NCI-H2171 (cell line): ENCODE measurements at places on chromosomes 11 and 22.
A peak's percentile ranks its signal among the peaks of the same experiment; 100 is the strongest.

GRCh38 chr11:118705791-118706545 lies 26.5 kb upstream of the TREH start:
- DNase-seq: no peak

DNA sequence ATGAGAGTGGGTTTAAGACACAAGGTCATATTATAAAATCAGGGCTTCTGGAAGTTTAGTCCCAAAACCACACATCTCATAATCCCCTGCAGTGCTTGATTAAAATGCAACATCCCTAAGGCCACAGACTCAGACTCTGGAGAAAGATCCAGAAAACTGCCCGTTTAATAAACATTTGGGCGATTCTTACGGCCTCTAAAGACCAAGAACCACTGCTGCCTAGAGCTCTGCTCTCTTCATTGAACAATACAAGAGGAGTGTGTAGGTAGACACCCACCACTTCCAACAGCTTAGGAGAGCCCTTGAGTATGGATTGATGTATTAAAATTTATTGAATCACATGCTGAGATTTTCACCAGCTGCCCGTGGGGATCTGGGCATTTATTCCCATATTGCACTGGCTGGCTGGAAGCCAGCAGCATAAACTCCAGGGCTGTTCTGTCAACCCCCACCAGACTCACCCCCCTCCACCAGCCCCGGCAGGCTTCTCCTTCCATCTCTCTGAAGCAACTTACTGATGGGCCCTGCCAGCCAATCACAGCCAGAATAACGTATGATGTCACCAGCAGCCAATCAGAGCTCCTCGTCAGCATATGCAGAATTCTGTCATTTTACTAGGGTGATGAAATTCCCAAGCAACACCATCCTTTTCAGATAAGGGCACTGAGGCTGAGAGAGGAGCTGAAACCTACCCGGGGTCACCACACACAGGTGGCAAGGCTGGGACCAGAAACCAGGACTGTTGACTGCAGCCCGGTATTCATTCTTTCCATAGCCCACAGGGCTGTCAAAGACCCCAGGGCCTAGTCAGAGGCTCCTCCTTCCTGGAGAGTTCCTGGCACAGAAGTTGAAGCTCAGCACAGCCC lies 749 bp upstream of the BEST1 start:
- peak; percentile 53 for DNase-seq

GRCh38 chr11:114362958-114363357 lies 37.4 kb downstream of the C11orf71 start:
- no peak for DNase-seq

- DNase-seq: no peak
These were observed 21.2 kb downstream of the SYT13 start for GRCh38 chr11:45264839-45265515.

- no peak for DNase-seq
These were observed 3.8 kb downstream of the FJX1 start for GRCh38 chr11:35622070-35622469.

DNA sequence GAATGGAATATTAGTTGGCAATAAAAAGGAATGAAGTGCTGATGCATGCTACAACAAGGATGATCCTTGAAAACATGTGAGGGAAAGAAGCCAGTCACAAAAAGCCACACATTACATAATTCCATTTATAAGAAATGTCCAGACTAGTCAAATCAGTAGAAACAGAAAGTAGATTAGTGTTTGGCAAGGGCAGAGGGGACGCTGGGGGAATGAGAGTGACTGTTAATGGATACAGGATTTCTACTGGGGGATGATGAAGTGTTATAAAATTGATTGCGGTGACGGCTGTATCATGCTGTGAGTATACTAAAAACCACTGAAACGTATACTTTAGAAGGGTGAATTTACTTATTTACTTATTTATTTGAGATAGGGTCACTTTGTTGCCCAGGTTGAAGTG lies 57.9 kb downstream of the C11orf58 start:
- no peak for DNase-seq

DNA sequence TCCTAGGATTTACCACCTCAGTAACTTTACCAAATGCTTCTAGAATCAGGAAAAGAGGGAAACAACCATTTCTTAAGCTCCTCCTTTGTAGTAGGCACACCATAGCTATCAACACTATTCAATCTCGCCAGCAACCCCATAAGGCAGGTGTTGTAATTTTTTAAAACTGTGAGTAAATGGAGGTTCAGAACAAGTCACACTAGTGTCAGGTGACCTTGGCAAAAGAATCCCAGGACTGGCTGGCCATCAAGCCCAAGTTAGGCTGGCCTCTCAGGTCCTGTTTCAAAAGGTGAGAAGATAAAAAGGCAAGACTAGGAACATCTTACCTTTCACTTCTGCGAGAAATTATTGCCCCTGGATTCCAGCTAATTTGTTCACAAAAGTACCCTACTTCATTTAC lies 713 bp downstream of the TOP3B start:
- no peak for DNase-seq

DNA sequence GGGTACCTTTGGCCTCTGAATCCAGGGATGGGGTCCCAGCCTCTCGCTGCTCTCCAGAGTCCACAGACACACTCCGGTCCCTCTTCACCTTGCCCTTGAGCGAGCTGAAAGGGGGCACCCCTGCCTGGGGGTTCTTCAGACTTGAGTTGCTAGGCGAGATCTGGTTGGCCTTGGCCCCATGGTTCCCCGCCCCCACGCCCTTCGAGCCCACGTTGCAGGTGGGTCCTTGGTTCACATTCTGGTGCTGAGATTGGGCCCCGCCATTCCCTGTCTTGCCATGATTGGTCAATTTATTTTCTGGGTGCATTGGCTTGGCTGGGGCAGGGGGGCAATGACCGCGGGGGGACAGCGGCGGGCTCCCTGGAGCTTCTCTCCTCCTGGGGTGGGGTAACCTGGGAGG lies 17.5 kb downstream of the BCL9L start:
- no peak for DNase-seq

DNA sequence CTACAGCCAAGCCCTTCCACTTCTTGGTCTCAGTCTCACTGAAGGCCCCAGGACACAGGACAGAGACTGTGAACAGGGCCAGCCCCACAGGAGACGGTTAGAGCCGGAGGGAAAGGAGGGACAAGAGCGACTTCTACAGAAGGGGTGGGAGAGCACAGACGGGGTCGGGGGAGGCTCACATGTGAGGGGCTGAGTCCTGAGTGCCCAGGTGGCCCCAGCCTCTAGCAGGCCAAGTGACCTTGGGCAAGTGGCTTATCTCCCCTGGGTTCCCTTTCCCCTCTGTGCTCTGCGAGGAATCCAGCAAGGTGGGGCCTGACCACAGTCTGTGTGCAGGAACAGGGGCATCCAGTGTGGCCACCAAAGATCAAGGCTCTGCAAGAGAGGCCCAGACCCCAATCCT lies 102.6 kb upstream of the LMO1 start:
- DNase-seq: no peak

GRCh38 chr11:73398132-73398526 lies 21.9 kb downstream of the RELT start:
- no peak for DNase-seq

- DNase-seq: peak; percentile 20
These were observed 40.3 kb upstream of the TSKU start for GRCh38 chr11:76742902-76743301.

GRCh38 chr11:46363031-46363407 lies 15.8 kb downstream of the DGKZ start:
- no peak for DNase-seq

GRCh38 chr11:34044664-34045485 lies 6.7 kb upstream of the CAPRIN1 start:
- no peak for DNase-seq

GRCh38 chr22:41660416-41660815 lies 28.3 kb downstream of the SNU13 start:
- DNase-seq: no peak

- no peak for DNase-seq
These were observed 21.4 kb downstream of the RELT start for GRCh38 chr11:73397468-73398131.

DNA sequence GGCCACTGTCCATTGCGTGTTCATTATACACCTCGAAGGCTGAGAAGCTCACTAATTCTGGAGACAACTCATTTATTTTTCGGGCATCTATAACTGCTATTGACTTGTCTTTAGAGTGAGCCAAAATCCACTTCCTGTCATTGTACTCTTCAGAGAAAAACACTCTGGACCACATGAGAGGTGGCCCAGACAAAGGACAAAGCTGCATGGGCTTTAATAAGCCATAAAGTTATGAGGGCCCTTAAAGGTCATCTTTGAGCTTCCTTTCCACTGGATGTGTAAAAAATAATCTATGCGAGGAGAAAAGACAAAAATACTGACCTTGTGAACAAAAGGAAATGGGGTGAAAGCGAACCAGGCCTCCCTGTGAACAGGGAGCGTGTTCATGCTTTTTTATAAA lies 63.5 kb upstream of the ZC3H12C start:
- no peak for DNase-seq

- no peak for DNase-seq
These were observed 516.2 kb downstream of the TBC1D22A start for GRCh38 chr22:47278655-47279054.

DNA sequence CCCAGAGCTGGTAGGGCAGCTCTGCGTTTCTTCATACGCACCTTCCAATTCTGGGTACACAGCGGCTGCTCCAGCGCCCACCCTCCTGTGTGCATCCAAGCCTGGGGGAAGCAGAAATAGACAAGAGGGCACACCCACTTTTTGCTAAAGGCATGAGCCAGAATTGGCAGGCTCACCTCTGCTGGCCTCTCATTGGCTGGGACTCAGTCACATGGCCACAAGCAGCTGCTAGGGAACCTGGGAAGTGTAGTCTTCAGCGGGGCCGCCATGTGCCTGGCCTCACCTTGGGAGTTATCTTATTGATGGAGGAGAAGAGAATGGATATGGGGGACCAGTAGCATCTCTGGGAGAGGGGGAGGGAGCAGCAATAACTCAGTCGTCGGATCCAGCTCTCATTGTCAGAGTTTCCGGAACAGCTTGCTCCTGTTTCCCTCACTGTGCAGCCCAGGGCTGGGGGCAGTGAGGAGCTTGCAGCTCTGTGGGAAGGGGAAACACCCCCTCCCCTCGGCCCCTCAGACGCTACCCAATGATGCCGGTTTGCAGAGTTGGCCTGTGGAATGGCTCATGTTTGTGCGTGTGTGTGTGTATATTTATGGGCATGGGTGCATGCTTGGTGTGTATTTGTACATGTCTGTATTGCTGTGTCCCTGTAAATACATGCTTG lies 11.8 kb upstream of the MIEF1 start:
- peak; percentile 81 for DNase-seq

GRCh38 chr11:83172551-83172950 lies 15.6 kb downstream of the PCF11 start:
- no peak for DNase-seq

- peak; percentile 95 for DNase-seq
These were observed 320.3 kb upstream of the ZC3H12C start for GRCh38 chr11:109772892-109773291.

DNA sequence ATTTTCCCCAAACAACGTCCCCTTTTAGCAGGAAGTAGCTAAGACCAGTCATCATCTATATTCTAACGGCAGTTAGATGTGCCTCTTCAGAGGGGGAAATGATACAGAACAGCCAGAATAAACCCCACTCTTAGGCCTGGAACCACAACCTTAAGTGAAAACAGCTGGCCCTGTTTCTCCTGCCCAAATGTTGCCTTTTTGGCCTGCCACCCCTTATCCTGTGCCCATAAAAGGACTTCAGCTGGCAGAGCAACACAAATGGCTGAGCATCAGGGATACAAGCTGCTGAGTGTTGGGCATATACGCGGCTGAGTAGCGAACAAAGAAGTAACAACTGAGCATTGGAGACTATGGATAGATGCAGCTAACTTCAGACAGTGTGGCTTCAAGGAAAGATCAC lies 1491.4 kb downstream of the LRRC4C start:
- no peak for DNase-seq

- DNase-seq: no peak
These were observed 42.3 kb downstream of the PLAAT5 start for GRCh38 chr11:63448646-63449045.

DNA sequence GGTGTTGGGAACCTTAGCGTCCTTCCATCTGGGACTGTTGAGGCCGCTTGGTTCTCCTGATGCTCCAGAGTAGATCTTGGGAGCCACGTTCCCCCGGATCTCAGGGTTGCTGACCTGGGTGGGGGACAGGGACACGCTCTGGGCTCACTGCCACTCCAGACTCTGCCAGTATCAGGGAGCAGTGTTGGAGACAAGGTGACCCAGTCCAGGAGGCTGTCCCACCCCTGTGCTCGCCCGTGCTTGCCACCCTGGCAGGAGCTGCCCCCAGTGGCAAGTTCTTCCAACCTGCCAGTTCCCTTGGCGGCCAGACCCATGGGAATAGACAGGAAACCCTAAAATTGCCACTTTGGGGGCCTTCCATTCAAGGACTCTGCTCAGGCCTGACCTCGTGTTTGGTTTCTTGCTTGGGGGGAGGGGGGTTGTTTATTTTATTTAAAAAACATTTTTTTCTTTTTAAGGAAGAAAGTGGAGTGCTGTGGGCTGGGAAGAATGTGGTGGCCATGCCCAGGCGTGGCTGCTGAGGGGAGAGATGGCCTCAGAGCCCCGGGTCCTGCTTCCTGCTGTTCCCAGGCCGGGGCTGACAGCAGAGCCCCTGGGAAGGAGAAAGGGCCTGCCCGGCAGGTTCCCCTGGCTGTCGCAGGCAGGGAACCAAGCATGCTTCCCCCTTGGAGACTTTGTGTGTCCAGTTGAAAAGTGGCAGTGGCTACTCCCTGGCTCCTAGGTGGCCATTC lies 7.2 kb downstream of the GRK2 start:
- no peak for DNase-seq

- no peak for DNase-seq
These were observed 66.0 kb downstream of the CLPB start for GRCh38 chr11:72368339-72368738.

DNA sequence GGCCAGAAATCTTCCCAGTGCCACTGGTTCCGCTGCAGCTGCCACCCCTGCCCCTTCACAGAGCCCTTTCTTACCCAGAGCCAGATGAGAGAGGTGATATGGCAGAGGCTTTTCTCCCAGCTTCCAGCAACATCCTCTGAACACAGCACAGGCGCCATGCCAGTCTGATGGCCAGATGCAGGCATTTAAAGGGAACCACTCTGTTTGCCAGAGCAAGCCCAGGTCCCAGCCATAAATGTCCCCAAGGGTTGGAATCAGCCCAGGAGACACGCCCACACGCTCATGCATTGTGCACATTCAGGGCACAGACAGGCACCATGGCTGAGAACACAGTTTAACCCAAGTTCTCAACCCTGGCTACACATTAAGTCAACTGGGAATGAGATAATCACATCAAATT lies 114.3 kb upstream of the CSNK2A3 start:
- no peak for DNase-seq

DNA sequence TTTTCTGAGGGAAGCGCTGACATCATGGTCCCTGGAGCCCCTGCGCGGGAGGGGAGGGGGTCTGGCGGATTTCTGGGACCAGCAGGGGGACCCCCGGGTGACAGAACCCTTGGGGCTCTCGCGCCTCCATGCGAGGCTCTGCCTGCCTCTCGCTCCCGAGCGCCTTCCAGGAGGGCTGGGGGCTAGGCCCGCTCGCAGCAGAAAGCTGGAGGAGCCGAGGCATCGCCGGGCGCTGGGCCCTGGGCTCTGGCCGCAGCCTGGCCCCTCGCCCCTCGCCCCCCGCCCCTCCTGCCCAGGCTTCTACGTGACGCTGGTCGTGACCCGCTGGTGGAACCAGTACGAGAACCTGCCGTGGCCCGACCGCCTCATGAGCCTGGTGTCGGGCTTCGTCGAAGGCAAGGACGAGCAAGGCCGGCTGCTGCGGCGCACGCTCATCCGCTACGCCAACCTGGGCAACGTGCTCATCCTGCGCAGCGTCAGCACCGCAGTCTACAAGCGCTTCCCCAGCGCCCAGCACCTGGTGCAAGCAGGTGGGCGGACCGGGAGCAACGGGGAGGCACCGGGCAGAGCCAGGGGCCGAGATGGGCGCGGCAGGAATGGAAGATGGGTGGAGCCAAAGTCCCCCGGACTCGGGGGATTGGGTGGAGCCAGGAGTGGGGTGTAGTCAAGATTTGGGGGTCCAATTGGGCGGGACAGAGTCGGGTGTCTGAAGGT lies 5.4 kb downstream of the BEST1 start:
- DNase-seq: no peak
